ENCODE measurements at places on chromosomes 16 and 17.

- no peak for DNase-seq
Measured at GRCh38 chr17:7982666-7983065, 19.7 kb upstream of the GUCY2D start.

GRCh38 chr16:67435758-67436164 lies 4.8 kb downstream of the HSD11B2 start:
- no peak for DNase-seq

GRCh38 chr17:31216031-31216751 lies 80.8 kb downstream of the OMG start:
- DNase-seq, result no peak

- DNase-seq, result no peak
Measured at GRCh38 chr16:25751230-25751835, 59.6 kb downstream of the HS3ST4 start.

DNA sequence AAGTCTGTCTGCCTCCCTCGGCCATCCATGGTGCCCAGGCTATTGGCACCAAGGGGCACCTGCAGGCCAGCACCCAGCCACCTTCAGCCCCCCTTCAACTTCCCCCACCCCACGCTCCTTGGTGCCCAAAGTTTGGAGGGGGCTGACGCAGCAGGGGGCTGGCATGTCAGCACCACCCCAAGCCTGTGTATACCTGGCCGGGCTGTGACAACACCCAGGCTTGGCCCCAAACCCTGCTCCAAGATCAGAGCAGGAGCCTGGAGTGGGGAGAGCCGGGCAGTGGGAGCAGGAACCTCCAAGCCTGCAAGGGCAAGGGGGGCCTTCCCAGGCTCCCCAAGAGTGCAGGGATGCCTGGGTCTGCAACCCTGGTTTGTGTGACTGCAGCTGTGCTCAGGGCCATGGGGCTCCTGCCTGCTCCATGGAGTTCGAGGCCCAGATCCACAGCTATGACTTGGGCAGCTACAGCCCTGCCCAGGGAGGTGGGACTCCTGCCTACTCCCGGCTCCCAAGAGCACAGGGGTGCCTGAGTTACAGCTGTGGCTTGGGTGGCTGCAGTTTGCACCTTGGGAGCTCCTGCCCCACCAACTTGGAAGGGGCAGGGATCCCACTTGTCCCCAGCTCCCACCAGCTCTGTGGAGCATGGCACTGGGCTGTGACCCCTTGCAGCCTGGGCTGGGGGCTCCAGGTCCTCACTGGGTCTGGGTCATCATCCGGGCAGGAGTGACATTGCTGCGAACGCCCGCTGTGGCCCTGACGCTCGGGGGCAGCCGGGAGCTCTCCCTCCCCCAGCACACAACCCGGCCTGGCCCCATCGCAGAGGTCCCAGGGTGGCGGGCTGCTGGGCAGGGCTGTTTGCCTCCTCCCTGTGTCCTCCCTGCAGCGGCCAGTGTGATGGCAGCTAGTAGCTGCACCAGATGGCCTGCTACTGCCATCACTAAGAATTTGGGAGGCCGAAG lies 175.5 kb upstream of the SDK2 start:
- DNase-seq, result no peak

DNA sequence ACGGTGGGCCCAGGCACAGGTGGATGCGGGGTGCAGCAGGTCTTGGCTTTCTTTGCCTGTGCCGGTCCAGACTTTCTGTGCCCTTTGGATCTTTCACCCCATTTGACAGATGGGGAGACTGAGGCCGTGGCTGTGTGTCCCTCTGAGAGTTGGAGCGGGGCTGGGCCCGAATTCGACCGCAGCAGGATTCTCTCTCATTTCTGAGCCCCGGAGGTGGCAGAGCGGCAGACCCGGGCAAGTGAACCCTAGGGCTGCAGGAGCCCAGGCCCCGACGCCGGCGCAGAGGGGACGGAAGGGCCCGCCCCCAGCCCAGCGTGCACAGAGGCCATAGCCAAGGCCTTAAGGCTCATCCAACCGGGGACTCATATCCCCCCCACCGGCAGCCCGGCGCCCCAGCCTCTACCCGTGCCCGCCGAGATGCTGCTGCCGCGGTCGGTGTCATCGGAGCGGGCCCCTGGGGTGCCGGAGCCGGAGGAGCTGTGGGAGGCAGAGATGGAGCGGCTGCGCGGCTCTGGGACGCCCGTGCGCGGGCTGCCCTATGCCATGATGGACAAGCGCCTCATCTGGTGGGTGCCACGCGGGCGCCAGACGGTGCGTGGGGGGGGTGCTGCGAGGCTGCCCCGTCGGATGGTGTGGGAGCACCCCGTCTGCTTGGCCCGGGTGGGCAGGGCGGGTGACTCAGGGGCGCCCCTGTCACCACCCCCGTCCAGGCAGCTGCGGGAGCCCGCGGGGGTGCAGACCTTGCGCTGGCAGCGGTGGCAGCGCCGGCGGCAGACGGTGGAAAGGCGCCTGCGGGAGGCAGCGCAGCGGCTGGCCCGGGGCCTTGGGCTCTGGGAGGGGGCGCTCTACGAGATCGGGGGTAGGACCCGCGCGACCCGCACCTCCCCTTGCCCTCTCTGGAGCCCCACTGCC lies 857 bp downstream of the TMC8 start:
- DNase-seq, result no peak

GRCh38 chr16:1152123-1152638 lies 725 bp upstream of the CACNA1H start:
- DNase-seq, result no peak

- DNase-seq, result no peak
Measured at GRCh38 chr16:78748220-78748929, 648.9 kb downstream of the WWOX start.

- peak; percentile 16 for DNase-seq
Measured at GRCh38 chr17:58303971-58304749, 23.4 kb upstream of the MPO start.

DNA sequence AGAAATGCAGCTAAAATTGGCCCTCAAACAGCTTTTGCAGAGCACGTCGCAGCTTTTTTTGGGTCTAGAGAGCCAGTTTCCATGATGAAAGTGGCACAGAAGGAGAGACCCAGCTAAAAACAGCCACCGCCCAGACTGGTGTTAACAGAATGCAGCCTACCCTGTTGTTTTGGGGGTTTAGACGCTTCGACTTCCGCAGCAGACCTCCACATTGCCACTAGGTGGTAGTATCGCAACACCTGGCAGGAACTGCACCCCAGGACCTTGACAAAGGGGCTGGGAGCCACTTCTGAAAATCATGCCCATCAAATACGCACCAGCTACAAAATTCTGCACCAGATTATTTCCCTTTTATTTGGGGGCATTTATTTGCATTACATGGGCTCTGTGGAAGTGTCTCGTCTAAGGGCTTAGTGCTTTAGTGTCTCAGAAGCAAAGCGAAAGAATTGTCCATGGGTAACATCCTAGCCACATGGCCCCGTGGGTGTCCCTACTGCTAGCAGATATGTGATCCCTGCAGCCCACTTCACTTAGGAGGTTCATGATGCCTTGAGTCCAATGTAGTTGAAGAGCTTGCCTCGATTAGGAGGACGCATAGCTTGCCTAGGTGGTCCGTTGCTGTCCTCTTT lies 167.1 kb downstream of the HAPSTR1 start:
- no peak for DNase-seq

GRCh38 chr17:59533694-59534093 lies 31.7 kb upstream of the DHX40 start:
- no peak for DNase-seq

DNA sequence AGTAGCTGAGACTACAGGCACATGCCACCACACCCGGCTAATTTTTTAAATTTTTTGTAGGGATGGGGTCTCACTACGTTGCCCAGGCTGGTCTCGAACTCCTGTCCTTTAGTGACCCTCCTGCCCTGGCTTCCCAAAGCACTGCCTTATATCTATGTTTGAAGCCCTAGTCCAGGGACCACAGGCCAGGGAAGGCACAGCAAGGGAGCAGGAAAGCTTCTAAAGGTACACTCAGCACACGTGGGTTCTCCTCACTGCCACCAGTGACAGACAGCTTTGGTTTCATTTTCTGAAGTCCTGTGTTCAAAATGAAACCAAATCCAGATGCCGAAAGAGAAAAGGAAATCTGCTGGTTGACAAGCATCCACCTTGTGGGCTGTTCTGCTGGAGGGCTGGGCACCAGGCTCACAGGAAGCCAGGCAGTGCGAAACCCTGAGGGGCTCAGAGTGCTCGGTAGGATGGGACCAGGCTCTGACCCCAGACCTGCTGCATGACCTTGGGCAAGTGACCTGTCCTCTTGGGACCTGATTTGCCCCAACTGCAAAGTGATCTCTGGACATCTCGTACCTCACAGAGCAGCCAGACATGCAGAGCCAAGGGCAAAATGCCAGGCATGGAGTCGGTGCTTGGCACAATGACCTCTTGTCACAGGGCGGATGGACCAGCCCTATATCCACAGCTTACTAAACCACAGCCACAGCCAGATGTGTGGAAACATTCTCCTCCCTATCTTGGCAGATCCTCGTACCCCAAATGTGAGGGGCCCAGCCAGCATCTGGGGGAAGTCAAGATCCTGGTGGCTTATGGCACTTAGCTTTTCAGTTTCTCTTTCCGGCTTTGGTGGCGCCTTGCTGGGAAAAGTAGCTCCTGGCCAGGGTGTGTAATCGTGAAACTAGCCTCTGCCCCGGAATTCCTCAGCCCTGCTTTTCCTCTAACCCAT lies 2.8 kb upstream of the SOCS1 start:
- DNase-seq, result no peak

GRCh38 chr16:7689234-7689633 lies 356.6 kb downstream of the RBFOX1 start:
- no peak for DNase-seq

GRCh38 chr16:53132406-53132805 lies 77.6 kb downstream of the CHD9 start:
- no peak for DNase-seq

DNA sequence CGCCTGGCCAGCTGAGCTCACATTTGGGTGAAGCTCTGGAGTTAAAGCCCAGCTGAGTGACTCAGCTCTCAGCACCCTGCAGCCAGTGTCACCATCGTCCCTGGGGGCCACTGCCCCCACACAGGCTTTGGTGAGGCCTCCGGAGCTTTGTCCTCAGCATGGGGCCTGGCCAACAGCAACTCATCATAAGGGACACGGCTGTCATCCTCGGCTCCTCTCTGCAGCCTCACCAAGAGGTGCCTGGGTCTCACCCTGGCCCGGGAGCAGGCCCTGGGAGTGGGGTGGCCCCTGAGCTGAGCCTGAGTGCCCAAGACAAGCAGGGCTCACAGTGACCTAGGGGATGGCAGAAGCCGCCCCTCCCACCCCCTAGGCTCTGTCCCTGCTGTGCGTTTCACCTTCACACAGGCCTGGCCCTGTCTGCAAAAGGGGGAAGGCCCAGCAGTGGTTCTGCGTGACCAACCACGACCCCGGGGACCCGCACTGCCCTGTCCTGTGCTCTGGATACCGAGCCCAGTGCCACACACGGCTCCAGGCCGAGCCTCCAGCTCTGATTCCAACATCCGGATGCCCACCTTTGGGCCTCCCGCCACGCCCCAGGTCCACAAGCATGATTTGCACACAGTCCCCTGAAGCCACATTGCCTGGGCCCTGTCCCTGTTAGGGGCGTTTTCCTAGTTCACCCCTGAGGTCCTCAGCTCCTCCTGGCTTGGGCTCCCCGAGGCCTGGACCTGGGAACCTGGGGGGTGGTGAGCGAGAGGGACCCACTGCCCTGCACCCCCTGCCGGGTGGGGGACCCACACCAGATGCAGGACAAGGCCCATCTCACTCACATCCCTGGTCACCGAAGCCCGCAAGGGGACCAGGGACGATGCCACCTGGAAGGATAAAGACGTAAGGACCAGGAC lies 21.8 kb upstream of the AATK start:
- no peak for DNase-seq

- DNase-seq, result no peak
Measured at GRCh38 chr17:53193044-53193443, 629.7 kb upstream of the KIF2B start.

- no peak for DNase-seq
Measured at GRCh38 chr17:80294653-80295052, 34.0 kb downstream of the RNF213 start.

DNA sequence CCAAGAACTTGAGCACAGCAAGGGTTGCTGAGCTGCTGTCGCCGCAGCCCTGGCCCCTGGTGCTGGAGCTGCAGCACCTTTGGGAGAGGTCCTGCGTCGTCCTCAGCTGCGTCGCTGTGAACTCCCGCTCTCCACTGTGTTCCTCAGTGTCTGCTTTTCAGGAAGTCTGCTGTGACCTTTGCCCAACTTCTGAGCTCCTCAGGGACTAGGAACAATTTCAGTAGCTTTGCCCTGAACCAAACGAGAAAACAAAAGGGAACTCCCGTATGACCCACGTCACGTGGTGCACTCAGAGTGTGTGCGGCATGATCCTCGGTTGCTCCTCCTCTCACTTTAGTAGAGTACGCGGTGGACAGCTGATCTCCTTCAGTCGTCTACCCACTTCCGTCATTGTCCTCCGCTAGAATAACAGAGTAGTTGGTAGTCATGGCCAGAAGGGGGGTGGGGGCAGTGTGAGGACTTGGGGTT lies 44.2 kb downstream of the WDR45B start:
- no peak for DNase-seq

- no peak for DNase-seq
Measured at GRCh38 chr17:16407911-16408588, 7.3 kb upstream of the TRPV2 start.

- no peak for DNase-seq
Measured at GRCh38 chr16:73298562-73298961, 250.6 kb upstream of the ZFHX3 start.

- no peak for DNase-seq
Measured at GRCh38 chr17:36944553-36944952, 4.2 kb upstream of the AATF start.

DNA sequence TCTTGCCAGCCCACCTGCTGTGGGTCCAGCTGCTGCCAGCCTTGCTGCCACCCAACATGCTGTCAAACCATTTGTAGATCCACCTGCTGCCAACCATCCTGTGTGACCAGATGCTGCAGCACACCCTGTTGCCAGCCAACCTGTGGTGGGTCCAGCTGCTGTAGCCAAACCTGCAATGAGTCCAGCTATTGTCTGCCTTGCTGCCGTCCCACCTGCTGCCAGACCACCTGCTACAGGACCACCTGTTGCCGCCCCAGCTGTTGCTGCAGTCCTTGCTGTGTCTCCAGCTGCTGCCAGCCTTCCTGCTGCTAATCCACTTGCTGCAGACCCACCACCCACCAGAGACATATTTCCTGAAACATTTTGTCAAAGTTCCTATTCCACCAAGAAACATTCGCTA lies 641 bp downstream of the KRTAP9-1 start:
- DNase-seq, result no peak

DNA sequence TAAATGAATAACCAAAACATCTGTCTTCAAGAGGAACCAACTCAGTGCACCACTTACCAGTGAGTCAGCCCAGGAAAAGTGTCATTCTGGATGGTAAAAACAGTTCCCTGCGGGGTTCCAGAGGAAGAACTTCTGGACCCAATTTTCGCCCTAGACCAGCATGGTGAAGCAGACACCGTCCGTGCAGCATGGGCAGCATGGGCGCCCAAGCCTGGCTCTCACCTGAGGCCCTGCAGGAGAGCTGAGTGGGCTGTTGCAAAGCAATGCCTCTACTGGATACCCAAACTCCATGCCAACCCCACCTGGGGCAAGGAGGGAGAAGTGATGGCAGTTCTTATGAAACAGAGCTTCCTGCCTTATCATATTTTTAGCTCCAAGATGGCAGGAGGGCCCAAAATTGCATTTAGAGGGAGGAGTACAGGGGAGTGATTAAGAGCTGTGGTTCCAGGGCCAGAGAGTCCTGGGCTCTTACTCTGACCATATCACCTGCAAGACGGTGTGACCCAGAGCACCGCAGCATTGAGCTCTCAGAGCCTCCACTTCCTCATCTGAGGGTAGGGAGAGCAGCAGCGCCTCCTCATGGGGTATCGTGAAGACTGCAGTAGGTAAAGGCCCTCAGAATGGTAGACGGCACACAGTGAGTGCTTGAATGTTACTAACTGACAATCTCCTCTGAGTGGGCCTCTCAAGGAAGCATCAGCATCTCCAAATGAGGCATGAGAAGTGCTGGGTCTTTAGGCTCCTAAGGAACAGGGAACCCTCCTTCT lies 16.6 kb upstream of the INPP5K start:
- DNase-seq, result no peak

All from NCI-H187 treated with DMSO at 0.1 percent for 48 hours (cell line).